ENCODE measurements at places on chromosomes 7 and 10.

DNA sequence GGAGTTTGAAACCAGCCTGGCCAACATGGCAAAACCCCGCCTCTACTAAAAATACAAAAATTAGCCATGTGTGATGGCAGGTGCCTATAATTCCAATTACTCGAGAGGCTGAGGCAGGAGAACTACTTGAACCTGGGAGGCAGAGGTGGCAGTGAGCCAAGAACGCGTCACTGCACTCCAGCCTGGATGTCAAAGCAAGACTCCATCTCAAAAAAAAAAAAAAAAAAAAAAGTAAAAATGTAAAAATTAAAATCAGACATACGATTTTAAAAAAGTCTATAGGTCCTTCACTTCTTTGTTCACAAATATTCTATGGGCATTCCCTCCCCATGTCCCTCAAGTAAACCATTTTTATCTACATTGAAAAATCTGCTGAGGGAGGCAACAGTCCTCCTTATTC lies 34.9 kb upstream of the TLL2 start:
- no peak for DNase-seq

GRCh38 chr7:157668221-157668883 lies 331.5 kb downstream of the DNAJB6 start:
- no peak for DNase-seq

DNA sequence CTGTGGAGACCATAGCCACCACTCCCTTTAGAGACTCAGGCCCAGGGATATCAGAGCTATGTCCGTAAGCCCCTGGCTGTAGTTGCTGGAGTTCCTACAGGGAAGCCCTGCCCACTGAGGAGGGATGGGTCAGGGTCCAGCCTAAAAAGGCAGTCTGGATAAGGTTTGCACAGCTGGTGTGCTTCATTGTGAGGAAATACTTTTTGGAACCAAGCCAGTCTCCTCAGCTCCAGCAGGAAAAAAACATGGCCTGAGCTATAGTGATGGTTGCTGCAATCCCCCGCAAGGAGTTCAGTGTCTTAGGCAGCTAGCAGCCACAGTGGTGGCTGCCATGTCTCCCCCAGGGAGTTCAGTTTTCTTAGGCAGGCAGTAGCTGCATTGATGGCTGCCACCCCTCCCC lies 52.6 kb upstream of the CYP2C8 start:
- no peak for DNase-seq

DNA sequence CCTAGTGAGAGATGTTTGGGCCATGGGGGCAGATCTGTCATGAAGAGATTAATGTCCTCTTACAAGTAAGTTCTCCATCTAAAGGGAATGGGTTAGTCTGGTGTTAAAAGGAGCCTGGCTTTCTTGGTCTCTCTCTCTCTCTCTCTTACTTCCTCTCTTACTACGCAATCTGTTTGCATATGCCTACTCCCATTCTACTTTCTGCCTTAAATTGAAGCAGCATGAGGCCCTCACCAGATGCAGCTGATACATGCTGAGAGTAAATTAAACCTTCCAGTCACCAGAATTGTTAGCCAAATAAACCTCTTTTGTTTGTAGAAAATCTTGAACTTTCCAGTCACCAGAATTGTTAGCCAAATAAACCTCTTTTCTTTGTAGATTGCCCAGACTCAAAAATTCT lies 884.1 kb downstream of the NRG3 start:
- DNase-seq: no peak

DNA sequence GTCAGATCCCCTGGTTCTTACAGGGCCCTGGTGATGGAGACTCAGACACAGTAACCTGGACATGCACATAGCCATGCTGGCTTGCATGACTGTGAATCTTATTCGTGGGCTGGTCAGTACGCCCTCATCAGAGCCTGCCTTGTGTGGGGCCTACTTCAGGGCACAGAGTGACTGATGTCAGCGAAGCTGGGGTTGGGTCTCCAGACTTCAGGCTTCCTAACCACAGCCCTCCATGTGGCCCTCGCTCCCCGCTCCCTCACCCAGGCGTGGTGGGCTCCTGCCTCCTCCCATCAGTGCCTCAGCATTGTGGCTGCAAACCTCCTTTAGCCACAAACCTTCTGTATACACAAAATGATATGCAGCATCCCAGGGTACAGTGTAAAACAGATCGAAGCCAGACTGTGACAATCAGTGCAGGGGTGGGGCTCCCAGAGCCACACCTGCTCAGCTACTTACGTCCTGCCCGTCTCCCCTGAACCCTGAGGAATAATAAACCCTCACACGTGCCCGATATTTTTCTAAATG lies 7.1 kb upstream of the C10orf105 start:
- DNase-seq: peak; percentile 51
